ENCODE measurements at places on chromosomes 11 and 22.

- DNase-seq = no peak
Measured at GRCh38 chr11:3802011-3802790, 4.8 kb upstream of the NUP98 start.

DNA sequence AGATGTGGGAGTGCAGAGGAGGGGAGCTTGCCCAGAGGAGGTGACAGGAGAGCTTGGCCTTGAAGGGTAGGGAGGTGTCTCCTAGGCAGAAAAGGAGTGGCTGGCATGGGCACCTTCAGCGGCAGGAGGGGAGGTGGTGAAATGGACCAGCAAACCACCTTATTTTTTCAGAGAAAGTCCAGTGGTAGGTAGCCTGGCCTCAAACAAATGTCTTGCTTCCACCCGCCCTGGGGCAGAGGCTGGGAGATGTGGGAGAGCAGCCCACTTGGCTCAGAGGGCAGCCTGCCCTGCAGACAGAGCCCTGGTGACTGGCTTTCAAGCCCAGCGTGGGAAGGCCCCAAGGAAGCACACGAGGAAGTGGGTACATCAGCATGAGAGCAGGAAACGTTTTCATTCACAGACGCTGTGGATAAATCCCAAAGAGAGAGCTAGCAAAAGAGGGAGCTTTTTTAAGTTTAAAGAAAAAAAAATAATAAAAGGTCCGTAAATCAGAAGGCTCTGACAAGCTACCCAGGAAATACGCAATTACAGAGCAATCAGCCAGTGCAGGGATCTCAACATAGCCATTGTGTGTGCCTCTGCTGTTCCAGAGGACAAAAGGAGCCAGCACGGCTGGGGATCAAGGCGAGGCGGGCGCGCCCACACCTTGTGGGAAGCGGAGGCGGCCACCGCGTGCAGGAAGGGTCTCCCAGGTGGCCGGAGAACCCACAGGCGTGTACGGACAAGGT lies 238.7 kb upstream of the PLET1 start:
- no peak for DNase-seq

DNA sequence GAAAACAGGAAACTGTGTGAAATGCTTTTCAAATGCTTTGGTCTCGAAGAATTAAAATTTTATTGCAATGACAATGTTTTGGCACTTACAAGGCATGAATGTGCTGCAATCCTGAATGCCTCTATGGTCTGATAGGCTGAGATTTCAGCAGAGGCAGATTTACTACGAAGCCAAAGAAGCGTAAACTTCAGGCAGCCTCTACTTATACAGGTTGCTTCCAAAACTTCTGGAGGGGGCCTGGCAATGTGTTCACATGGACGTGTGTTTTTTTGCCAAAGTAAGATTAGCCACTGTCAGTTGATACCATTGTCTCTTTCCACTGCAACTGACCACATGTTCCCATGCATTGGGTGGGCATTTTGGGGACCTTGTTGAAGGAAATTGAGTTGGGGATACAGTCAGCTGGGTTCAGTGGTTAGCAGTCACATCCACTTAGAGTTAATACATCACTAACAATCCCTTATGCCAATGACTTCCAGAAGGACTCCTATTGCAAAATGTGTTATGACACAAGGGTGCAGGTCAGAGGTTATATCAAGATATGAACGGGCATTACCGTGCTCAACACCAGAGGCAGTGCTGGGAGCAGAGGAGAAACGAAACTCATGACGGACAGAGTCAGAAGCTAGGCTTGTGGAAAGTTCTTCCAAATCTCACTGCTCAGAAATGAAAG lies 48.8 kb downstream of the ABTB2 start:
- no peak for DNase-seq

- DNase-seq = no peak
Measured at GRCh38 chr11:2092956-2093412, 46.2 kb downstream of the IGF2 start.

- no peak for DNase-seq
Measured at GRCh38 chr11:103326070-103326794, 217.0 kb downstream of the DYNC2H1 start.

DNA sequence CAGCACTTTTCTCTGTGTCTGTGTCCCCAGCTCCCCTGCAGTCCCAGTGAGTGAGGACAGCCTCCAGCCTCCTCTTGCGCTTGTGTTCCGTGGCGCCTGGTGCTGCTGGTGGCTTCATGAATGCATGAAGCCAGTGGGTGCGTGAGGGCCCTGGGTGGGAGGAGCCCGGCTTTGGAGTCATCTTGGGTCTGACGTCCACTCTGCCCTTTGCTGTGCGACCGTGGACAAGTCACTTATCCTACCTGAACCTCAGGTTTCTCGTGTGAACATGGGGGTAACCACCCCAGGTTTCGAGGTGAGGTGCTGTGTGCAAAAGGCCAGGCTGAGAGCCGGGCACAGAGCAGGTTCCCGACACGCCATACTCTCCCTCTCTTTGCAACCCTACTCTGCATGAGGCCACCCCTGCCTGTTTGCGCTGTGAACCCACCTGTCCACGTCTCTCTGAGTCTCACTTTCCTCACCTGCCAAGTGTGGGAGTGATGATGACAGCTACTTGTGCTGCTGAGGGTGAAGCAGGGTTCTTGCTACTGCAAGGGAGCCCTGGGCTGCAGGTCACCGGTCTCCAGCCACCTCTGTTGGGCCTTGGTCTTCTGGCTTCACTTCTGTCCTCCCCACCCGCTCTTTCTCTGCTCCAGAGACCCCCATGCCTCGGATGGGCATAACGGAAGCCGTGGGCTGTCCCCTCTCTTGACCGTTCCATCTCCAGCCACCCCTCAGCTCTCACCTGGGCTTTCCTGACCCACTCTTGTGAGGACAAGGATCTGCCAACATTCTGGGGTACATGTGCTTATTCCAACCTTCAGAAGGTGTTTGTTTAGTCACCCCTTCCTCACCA lies 537.6 kb downstream of the TBC1D22A start:
- no peak for DNase-seq

- no peak for DNase-seq
Measured at GRCh38 chr11:41497974-41498373, 38.5 kb upstream of the LRRC4C start.

GRCh38 chr11:34775417-34775888 lies 140.7 kb downstream of the APIP start:
- no peak for DNase-seq
